ENCODE measurements at places on chromosomes 4 and X.

GRCh38 chr4:99336553-99336952 is 15.4 kb upstream of the ADH1B start:
- DNase-seq: no peak

GRCh38 chr4:42018451-42018850 is 28.1 kb downstream of the SLC30A9 start:
- DNase-seq: no peak

DNA sequence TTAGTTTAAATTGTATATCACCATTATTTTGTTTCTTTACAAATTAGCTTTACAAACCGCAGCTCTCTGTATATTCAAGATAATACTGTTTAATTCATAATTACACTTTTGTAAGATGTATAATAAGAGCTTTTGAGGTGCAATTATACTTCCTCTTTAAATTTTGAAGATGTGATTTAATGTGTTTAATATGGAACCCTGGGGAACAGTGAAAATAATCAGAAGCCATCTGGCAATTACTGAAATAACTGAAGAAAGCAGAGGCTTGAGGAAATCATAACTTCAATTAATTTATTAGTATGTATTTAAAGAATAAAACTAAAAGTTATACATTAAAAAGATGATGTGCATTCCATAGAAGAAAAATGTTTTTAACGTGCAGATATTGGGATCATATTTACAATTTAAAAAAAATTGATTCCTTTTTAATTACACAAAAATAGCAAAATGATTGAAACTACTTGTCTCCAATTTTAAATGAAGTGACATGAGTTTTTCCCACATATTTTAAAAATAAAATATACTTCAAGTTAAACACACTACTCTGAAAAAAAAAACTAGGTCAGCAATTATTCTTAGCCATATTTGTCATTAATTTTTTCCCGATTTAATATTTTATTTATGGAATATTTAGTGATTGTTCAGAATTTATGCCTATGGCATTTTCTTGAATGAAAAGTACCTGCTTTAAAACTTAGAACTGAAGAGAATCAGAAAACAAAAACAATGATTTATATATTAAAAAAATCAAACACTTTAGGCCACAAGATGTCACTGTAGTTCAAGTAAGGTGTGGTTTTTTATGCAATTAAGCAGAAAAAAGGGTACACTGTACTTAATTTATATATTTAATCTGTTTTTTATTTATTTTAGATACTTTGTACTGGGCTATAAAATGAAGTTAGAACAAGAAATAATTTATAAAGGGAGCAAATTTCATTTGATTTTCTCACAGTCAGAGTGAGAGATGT is 942.7 kb upstream of the NDST4 start:
- DNase-seq: no peak

DNA sequence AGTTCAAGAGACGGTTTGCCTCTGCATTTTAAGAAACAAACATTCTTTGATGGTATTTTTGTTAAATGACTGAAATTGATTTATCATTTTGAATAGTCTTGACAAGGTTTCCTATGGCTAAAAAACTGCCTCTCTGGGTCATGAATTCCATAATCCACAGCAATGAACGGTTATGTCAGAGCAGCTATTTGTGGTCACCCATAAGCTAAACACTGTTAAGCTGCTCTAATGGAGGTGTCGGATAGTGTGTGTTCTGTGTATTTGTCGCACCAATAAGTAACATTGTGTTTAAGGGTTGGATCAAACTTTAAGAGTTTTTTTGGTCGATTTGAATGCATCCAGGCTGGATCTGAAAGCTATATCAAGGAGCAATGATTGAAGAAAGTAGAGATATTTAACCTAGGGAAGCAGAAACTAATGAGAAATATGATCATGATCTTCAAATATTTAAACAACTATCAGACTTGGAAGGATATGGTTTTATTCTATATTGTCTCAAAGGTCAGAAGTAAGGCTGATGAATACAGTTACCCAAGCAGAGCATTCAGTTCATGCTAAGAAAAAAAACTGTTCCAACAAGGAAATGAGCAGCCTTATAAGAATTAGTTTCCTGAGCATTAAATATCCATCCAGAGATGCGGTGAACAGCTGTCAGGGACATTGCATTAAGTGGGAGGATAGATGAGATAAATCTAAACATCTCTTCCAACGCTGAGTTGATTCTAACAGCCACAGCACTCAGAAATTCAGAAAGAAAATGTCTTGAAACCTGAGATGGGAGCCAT is 232.3 kb upstream of the RPS6KA3 start:
- DNase-seq: no peak

- DNase-seq: no peak
Measured at GRCh38 chr4:83556006-83556707, 20.2 kb downstream of the GPAT3 start.

- DNase-seq: no peak
Measured at GRCh38 chr4:151530783-151531182, 121.8 kb downstream of the FHIP1A start.

DNA sequence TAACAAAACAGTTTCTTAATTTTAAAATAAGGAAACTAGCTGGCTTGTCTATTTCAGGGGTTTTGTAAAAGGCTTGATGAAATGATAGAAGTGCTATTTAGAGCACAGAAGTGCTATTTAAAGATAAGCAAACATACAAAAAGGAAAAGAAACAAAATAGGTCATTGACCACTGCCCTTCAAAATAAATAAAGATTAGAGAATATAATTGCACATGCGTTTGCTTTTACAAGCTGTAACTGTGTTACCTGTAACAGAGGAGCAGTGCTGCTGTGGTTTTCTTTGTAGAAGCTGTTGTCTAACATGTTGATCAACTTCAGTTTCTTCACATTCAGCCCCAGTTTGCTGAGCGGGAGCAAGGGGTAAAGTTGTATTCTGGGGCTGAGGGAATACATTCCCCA is 63.5 kb downstream of the WNK3 start:
- DNase-seq: no peak

- no peak for DNase-seq
Measured at GRCh38 chr4:80731436-80731835, 299.1 kb upstream of the BMP3 start.

DNA sequence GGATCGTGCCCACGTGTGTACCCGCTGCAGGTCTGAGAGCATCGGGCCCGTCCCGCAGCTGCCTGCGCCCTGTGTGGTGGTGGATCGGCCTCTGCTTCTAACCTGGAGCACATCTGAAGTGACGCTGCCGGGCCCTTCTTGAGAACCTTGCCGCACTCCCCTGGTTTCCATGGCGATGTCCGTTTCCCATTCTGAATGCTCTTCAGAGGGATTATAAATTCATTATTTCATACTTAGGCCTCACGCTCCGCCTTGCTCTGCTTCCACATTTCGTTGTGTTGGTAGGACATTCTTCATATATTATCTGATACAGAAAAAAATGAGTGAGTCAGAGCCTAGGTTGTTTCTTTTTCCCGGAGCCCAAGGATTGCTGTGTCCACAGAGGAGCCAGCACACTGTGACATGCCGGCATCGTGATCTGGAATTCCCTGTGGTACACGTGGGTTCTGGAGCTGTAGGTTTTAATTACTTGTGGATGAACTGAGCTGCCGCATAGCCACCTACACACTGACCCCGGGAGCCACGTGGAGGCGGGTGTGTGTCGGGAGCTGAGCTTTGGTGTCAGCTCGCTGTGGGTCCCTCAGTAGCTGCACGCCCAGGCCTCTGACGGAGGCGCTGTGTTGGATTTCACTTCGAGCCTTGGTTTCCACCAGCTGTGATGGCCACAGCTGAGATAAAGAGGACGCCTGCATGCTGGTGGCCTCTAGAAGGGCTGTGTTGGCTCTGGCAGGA is 63.4 kb downstream of the PSAPL1 start:
- no peak for DNase-seq

- DNase-seq: no peak
Measured at GRCh38 chr4:41057467-41057866, 156.9 kb downstream of the APBB2 start.

DNA sequence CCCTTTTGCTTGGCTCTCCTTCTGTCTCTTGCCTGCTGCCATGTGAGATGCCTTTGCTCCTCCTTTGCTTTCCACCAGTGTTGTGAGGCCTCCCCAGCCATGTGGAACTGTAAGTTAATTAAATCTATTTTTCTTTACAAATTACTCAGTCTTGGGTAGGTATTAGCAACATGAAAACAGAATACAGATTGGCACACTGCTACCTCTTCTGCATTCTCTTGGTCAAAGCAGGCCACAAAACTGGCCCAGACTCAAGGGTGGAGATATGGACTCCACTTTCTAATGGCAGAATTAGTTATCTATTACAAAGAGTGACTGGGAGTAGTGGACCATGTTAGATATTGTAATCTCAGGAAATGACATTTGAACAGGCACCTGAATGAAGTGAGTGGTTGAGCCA is 21.5 kb upstream of the CCDC149 start:
- DNase-seq: no peak

GRCh38 chrX:153968754-153969124 is 2.9 kb downstream of the HCFC1 start:
- DNase-seq: no peak

- no peak for DNase-seq
Measured at GRCh38 chrX:79138658-79139241, 5.7 kb upstream of the GPR174 start.

Data from stimulated activated CD8-positive, alpha-beta memory T cell treated with anti-CD3 and anti-CD28 coated beads, Interleukin-2, amount 100 ng/mL, for 1 hour (primary cell).